ENCODE measurements at places on chromosomes 6 and 20.
A peak's percentile ranks its signal among the peaks of the same experiment; 100 is the strongest.

DNA sequence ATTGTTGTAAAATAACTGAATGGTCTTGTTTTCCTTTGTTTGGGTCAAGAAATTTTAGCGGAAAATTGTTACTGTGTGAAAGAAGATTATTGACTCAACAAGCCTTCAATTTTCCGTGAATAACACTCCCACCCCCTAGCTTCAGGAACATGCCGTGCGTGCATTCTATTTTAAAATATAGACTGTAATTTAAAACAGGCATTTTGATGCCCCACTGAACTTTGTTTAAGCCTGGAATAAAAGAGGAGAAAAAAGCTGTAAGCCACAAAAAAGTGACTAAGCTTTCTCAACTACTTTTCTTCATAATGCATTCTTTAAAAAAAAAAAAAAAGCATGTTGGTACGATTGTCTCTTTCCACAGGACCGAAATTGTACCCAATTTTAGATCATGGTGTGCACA, 166.0 kb downstream of the ARID1B start:
- DNase-seq, result no peak

DNA sequence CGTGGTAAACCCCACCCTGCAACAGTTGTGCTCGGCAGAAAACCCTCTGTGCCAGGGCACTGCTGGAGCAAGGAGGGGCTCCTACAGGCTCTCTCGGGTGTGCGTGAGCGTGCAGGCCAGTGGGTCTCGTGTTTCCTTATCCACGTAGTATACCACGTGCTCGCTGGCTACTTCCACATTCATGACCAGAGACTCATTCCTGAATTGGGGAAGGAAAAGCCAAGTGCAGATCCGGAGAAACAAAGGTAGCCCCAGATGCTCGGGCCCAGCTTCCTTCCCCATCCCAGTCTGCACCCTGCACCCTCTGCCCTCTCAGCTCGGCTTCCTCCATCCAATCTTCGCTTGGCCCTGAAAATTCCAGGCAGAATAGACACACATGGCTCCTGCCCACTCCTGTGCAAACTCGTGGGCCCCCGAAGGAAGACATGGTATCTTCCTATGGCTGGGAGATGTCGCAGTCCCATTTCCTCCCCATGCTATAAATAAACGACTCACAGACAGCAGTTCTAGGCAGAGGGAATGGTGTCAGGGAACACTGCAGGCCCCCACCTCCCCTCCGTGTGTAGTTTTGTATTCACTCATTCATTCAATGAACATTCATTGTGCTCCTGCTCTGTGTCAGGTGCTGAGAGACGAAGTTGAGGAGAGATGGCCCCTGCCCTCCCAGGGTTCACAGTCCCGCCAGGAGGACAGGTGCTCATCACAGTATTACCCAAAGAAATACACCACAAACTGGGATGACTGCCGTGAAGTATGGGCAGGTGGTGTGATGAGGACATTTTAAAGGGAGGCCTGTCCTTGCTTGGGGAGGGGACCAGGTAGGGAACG, 29.6 kb downstream of the NPEPL1 start:
- DNase-seq, result no peak

- DNase-seq, result no peak
Measured at GRCh38 chr6:144320741-144321140, 35.6 kb downstream of the UTRN start.

DNA sequence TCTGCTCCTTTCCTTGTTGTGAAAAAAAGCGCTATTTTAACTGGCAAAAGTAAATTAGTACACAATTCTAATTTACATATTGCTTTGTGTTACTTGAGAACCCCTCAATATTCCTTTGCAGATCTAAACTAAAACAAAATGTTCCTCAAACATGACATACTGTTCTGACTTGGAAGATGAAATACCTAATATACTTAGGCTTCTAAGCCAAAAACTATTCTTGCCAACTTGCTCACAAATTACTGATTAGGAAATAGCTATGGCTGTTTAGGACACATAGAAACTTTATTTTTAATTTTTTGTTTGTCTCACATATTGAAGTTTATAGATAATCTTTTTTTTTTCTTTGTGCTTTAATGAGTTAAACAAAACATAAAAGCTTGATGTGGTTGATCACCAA, 542.2 kb downstream of the GRIK2 start:
- no peak for DNase-seq

DNA sequence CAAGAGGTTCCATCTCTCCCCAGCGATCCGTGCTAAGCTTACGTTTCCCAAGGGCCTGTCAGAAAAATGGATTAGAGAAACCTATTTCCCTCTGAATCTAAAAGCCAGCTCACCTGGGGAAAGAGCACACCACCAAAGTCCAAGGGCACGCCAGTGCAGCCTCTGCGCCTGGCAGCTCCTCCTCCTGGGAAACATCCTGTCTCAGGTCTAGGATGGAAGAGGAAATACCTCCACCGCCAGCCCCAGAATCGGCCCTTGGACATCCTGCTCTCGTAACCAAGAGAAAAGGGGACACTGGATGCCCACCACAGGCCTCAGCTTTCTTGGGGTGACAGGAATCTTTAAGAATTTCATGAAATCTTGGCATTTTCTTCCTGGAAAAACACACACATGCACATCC, 18.7 kb downstream of the RAMACL start:
- no peak for DNase-seq

DNA sequence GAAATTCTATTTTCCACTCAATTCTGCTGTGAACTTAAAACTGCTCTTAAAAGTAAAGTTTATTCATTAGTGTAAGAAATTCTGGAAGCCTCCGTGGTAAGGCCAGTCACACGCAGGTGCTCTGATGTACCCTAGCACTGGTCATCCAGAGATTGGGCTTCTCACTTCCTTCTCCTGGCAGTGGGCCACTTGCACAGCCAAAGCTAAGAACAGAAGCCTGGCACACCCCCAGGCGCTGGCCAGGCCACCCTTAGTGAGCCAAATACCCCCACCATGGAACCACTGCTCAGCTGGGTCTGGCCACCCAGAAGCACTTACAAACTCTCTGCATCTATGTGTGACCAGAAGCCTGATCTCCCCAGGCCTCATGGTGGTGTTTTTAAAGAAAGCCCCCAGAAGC, 35.3 kb upstream of the ARFGEF2 start:
- DNase-seq, result no peak

GRCh38 chr20:60249436-60249835, 291.2 kb downstream of the CDH26 start:
- DNase-seq, result no peak

GRCh38 chr20:63090682-63091571, 84.2 kb upstream of the BHLHE23 start:
- DNase-seq, result no peak

- no peak for DNase-seq
Measured at GRCh38 chr6:12842114-12842513, 125.5 kb downstream of the PHACTR1 start.

- peak; percentile 37 for DNase-seq
Measured at GRCh38 chr6:26223650-26224546, 136.7 kb downstream of the HFE start.

- no peak for DNase-seq
Measured at GRCh38 chr6:104483225-104483834, 376.4 kb downstream of the HACE1 start.

DNA sequence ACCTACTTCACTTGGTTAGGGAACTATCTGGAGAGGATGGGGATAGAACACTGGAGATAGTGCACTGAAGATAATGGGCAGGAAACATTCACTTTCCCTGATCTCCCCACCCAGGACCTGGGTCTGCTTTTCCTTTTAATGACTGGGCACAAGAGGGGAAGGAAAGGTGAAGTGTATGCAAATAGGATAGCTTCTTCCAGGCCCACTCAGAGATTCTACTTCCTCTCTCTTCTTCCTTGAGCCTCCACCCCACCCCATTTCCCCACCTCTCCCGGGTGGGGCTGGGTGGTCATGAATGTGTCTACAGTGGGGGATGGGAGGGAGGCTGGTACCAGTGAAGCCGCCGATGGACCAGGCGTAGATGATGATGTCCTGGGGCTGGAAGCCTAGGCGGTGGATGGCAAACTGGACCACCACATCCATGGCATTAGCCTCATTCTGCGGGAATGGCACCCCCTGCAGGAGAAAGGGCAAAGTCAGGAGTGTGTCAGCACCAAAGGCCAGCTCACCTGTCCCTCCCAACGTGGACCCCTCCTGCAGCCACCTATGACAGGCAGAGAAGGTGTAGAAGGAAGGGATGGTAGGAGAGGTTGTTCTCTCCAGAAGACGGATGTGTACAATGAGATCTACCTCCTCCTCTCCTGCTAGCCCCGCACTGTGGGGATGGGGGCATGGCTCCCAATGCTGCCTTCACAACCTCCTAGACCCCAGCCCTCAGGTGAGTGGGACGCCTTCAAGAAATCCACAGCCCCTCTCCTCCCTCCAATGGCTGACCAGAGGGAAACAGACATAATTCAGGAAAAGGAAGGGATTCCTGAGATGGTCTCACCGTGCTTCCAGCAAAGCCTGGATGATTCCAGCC, 8.6 kb upstream of the LY6G5C start:
- DNase-seq, result no peak

DNA sequence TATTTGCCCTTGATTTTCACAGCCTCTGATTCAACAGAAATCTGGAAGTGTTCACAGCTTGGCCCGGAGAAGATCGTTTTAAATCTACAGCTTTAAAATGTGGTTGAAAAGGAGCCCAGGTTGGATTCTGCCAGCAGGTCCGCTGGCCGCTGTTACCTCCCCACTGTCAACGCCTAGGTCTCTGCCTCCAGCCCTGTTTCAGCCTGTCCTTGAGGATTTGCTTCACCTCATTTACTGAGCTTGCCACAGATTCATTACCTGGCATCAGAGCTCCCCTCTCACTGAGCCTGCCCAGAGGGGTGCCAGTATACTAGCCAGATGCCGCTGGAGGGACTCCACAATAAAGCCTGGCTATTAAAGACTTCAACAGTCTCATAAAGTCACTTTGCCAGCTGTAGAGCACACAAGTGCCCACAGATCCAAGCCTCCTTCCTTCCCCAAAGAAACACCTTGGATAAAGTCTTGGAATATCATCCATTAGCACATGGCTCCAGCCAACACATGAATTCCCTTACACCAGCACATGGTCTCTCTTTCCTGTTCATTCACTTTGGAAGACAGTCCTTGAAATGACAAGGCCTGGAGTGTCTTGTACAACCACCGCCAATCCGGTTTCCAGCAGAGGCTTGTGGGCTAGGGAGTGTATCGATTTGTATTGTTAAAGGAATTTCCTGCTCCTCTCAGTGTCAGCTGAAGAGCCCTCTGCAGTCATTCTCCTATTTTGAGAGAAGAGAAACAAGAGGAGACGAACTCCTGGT, 9.5 kb upstream of the NR2E1 start:
- DNase-seq, result no peak

DNA sequence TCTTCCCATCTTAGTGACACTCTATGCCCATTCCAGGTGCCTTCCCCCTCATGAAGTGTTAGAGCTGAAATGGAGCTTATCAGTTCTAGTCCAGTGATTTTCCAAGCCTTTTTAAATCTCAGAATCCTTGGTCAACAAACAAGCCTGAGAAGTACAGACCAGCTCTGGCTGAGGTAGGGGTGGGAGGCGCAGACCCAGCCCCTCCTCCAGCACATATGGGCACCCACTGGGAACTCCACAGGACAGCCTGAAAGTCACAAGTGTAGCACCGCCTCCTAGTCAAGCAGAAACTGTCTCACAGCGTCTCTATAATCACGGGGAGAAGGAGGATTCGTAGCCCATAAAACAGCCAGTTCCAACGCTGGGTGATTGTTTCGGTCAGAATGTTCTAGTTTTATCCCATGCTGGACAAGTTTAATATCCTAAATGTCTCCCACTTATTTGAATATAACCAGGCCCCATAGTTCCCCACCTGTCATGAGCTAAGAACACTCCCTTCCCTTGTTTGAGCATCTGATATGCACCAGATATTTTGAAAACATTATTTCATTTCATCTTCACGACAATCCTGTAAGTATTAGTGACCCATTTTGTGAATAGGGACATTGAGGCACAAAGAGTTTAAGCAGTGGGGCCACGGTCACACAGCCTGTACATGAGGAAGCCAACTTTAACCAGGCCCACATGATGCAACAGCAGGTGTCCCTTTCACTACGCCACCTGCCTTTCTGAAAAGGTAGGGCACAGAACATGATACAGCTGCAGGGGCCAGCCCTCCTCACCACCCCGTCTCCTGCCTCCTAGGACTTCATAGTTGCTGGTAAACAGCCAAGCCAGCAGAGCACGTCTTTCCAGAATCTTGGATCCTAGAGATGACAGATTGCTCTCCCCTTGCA, 40.1 kb downstream of the TRAF3IP2 start:
- no peak for DNase-seq

DNA sequence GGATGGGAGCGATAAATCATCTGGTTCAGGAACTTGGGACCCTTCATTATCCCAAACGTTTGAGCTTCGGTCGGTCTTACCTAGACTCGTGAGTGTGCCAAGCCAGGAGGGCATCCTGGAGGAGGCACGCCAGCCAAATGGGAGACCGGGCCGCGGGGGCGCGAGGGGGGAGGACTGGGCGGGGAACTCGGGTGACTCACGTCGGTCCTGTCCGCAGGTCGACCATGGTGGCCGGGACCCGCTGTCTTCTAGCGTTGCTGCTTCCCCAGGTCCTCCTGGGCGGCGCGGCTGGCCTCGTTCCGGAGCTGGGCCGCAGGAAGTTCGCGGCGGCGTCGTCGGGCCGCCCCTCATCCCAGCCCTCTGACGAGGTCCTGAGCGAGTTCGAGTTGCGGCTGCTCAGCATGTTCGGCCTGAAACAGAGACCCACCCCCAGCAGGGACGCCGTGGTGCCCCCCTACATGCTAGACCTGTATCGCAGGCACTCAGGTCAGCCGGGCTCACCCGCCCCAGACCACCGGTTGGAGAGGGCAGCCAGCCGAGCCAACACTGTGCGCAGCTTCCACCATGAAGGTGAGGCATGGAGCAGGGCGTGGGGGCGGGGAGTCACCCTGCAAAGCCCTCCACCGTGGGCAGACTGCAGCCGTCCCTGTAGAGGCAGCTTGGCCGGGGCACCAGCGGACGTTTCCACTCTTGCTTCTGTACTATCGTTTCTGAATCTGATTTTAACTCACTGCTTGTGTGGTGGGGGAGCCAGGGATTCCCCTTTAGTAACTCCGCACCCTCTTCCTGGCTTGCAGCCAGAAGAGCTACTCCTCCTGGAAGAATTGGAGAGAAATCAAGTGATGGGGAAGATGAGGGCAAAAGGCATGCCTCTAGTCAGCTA, 2.7 kb downstream of the BMP2 start:
- DNase-seq, result no peak

DNA sequence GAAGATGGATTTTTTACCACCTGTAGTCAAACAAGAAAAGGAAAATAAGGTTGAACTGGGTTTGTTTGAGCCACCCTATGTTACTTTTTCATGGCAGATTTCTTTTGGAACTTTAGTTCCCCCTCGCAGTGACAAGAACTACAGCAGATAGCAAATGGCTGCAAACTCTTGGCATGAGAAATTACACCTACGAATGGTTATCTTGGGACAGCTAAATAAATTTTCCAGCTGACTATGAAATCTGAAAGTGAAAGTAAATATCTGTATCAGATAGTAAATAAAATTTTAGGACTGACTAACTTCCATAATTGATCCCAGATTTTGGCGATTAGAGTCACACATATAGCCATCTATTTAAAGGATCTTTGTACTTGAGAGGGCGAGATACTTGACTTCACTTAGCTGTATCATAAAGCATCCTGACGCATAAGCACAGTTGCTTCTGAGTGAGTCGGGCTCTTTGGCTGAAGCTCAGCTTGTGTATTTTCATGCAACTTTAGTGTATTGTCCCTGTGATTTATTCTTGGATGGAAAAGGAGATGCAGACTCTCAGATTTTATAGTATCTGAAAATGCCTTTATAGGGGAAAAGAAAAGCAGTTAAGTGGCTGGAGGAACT, 125.3 kb upstream of the B3GAT2 start:
- no peak for DNase-seq
